Aorta (tissue), 5 donors: ENCODE measurements at places on chromosomes 1 and 21. TPM values are rescaled to one million over a fixed set of nuclear protein-coding genes. Genes with fewer than 3 reads are reported as not detected.

The GNAT2 gene
- total RNA-seq = not detected

The TMEM51 gene
- 5.1 TPM for total RNA-seq

The MEX3A gene
- 1.2 TPM for total RNA-seq

The HMCN1 gene
- 24.2 TPM for total RNA-seq

The LHX8 gene
- not detected for total RNA-seq

The RIPK4 gene
- total RNA-seq = 3.6 TPM

The SH2D2A gene
- total RNA-seq = 2.9 TPM

The CRABP2 gene
- total RNA-seq = 3.8 TPM

DNA sequence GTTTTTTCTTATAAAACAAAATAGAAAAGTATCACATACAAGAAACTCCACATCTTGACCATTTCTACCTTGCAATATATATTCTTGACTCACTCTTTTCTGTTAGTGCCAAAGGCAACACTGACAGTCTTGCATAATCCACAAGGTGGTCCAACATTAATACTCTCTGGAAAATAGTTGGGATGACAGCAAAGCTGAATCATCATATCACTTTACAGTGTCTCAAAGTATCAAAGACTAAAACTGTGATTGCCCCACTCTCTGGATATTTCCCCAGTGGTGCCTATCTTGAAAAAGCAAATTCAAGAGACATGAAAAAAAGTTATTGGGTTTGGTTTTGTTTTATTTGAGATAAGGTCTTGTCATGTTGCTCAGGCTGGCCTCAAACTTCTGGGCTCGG, 14.6 kb upstream of the TGFBR3 start:
- no peak for DNase-seq

GRCh38 chr1:211551638-211552460, 27.1 kb downstream of the SLC30A1 start:
- peak; percentile 69 for DNase-seq

DNA sequence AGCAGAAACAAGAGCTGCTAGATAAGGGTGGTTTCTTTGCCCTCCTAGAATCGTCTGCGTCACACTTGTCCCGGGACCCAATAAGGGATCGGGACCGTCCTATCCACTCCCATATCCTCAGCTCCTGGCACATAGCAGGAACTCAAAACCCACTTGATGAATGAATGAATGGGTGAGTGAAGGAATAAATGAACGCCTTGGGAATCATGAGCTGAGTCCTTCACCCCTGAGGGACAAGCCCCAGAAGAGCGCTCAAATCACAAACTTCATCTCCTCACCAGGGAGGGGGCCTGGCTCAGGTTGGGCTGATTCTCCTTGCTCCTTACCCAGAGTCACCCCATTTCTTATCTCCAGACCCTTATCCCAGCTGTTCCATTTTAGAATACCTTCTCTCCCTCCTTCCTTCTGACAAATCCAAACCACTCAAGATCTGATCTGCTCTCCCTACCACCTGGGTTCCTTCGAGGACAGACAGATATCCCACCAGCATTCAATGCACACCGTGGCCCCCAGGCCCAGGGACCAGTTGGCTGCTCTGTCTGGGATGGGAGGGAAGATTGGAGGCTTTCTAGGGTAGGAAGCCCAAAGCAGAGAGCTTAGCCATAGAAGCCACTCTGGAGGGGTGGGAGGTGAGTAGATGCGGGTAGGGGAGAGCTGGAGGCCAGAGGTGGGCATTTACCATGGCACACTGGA, 643 bp upstream of the MOB3C start:
- no peak for DNase-seq

GRCh38 chr1:109516872-109517271, 7.3 kb upstream of the AMIGO1 start:
- DNase-seq = no peak

GRCh38 chr1:13813398-13814012, 113.5 kb downstream of the PRDM2 start:
- no peak for DNase-seq

DNA sequence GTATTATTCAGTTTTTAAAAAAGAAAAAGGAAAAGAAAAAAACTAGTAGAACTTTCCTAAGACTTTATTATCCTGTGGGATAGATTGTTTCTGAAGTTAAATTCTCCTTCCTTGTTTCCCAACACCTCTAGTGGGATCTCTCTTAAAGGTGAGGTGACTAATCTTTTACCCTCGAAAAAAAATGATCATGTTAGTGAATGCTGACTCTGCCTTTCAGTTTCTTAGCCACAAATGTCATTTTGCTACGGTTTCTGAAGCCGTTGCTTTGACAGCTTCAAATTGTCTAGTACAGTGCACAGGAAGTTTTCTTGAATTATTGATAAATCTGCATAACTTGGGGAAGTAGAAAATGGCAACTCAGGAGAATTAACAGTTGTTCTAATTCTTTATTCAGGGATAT, 13.0 kb upstream of the NEK7 start:
- DNase-seq = no peak

DNA sequence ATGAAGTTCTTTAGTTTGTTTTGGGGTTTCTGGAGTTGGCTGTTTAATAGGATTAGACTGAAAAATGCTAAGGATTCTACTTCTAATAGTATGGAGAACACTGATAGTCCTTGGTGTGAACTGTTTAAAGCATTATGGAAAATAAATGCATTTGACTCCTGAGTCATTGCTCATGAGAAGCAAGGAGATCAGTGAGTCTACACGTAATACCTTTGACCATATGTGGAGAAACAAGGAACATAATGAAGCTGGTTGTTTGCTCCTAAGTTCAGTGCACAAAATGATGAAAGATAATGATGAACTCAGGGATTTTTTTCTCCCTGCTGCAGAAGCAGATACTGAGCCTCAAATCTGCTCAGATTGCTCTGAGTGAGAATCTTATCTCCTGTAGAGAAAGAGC, 158.9 kb upstream of the COL11A1 start:
- no peak for DNase-seq

DNA sequence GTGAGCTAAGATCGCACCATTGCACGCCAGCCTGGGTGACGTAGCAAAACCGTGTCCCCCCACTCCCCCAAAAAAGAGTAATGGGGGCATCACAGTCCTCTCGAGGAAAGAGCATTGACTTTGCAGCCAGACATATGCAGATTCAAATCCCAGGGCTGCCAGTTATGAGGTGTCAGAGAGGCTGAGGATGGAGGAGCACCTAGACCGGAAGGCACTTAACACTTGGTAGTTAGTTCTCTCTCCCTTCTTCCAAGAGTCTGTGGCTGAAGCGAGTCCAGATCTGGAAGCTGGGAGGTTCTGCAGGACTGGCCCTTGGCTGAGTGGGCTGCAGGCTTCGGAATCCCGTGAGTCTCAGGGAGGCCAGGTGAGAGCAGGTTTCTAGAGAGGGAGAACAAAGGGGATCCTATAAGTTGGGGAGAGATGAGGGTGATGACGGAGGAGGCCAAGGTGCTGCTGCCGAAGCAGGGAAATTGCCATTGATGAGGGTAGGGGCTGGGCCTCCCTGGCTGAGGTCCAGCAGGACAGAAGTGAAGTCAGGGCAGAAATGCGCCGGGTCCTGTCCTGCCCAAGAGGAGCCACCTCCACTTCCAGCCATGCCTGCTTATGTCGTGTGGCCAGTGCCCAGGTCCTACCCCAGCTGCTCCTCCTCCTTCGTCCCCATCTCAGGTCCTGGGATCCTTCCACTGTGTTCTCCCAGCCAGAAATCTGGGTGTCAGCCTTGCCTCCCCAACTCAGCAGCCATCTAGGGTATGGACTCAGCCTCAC, 13.3 kb upstream of the SPOCD1 start:
- no peak for DNase-seq

DNA sequence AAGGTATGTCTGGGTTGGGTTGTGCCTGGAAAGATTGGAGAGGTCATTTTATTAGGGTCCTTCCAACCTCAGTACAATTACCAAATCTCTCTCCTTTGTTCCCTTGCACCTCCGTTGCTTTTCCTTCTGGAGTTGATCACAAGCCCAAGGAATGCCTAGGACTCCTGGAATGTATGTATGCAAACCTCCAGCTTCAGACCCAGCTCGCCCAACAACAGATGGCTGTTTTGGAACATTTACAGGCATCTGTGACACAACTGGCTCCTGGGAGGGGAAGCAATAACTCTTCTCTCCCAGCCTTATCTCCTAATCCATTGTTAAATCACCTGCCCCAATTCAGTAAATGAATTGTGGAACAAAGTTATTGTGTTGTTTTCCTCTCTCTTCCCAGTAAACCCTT, 8.3 kb downstream of the TSACC start:
- no peak for DNase-seq
